ENCODE measurements at places on chromosomes 13 and 19.
A peak's percentile ranks its signal among the peaks of the same experiment; 100 is the strongest.

DNA sequence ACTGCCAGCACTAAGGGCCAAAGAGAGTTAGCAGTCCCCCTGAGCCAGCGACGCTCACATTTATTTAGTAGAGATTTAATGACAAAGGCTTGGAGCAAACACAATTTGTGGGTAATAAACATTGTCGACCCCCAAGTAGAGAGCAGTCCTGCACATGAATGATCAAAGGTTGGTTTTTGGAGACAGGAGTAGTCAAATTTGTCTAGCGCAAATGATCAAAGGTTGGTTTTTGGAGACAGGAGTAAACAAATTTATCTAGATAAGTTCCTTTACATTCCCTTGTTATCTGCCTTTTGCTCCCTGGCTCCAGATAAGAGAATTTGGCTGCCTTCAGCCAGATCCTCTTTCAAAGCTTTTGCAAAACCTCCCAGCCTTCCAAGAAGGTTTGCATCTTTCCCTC, 26.9 kb downstream of the METTL21C start:
- H3K27me3 ChIP-seq: no peaks in the 10 kb centered on the region
- H3K4me1 ChIP-seq: no peaks in the 10 kb centered on the region
- H3K36me3 ChIP-seq: peaks cover 69% of the 10 kb centered on the region
- DNase-seq: no peak
- H3K4me3 ChIP-seq: no peak overlapping the region
- H3K27ac ChIP-seq: no peak overlapping the region

DNA sequence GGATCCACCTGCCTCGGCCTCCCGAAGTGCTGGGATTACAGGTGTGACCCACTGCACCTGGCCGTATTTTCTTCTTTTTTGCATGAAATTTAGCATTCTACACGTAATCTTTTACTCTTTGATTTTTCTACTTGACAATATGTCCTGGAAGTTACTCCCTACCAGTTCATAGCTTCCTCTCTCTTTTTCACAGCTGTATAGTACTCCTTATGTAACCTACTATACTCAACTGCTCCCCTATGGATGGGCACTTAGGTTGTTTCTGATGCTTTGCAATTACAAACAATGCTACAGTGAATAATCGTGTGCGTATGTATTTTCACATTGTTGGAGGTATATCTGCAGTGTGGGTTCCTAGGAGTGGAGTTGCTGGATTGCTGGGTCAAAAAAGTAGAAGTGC, 90.5 kb upstream of the FARP1 start:
- no peak overlapping the region for H3K4me3 ChIP-seq
- H3K27ac ChIP-seq: no peak overlapping the region
- no peaks in the 10 kb centered on the region for H3K36me3 ChIP-seq
- H3K27me3 ChIP-seq: no peaks in the 10 kb centered on the region
- no peaks in the 10 kb centered on the region for H3K4me1 ChIP-seq

GRCh38 chr19:46299004-46299509, 2.2 kb downstream of the HIF3A start:
- H3K27ac ChIP-seq: no peak overlapping the region
- H3K4me1 ChIP-seq: no peaks in the 10 kb centered on the region
- no peak for DNase-seq
- H3K36me3 ChIP-seq: no peaks in the 10 kb centered on the region
- H3K4me3 ChIP-seq: no peak overlapping the region

- peaks cover 12% of the 10 kb centered on the region for H3K36me3 ChIP-seq
- H3K4me3 ChIP-seq: no peak overlapping the region
- H3K27me3 ChIP-seq: peaks cover 4% of the 10 kb centered on the region
- H3K27ac ChIP-seq: peak overlapping the region; percentile 24
- no peak for DNase-seq
These were observed 2.4 kb upstream of the HSH2D start for GRCh38 chr19:16141043-16141442.

- H3K27me3 ChIP-seq: no peaks in the 10 kb centered on the region
- DNase-seq: no peak
These were observed 374.0 kb downstream of the IRS2 start for GRCh38 chr13:109412283-109412901.

GRCh38 chr13:26575244-26575643, 17.8 kb downstream of the WASF3 start:
- no peak overlapping the region for H3K27ac ChIP-seq
- H3K4me1 ChIP-seq: no peaks in the 10 kb centered on the region
- H3K36me3 ChIP-seq: no peaks in the 10 kb centered on the region
- H3K4me3 ChIP-seq: no peak overlapping the region
- no peak for DNase-seq

DNA sequence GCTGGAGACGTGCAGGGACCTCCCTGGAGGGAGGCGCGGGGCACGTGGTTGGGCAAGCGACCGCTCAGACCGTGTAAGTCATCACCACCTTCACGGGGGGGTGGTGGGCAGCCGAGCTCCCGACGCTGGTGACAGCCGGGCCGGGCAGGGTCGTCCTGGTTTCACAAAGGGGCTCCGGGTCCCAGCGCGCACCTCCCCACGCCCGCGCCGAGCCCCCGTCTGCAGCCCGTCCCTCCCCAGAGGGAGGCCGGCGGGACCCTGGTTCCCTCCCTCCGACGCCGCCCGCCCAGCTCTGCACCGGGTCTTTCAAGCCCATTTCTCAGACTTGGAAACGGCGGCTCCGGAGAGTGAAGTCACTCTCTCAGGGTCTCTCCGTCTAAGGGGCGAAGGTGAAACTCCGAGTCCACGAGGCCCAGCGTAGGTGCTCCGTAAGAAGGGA, 729 bp upstream of the ARID3A start:
- H3K4me1 ChIP-seq: peaks cover 28% of the 10 kb centered on the region
- H3K4me3 ChIP-seq: peak overlapping the region; percentile 76
- peak overlapping the region; percentile 82 for H3K27ac ChIP-seq
- H3K27me3 ChIP-seq: peaks cover 16% of the 10 kb centered on the region

Measured in activated naive CD4-positive, alpha-beta T cell treated with anti-CD3 and anti-CD28 coated beads, Interleukin-2, amount 10 ng/mL, durations not matched to agents 7 days and 5 days (primary cell).